Neural crest cell (in vitro differentiated cells): ENCODE measurements at places on chromosomes 16 and 17.

DNA sequence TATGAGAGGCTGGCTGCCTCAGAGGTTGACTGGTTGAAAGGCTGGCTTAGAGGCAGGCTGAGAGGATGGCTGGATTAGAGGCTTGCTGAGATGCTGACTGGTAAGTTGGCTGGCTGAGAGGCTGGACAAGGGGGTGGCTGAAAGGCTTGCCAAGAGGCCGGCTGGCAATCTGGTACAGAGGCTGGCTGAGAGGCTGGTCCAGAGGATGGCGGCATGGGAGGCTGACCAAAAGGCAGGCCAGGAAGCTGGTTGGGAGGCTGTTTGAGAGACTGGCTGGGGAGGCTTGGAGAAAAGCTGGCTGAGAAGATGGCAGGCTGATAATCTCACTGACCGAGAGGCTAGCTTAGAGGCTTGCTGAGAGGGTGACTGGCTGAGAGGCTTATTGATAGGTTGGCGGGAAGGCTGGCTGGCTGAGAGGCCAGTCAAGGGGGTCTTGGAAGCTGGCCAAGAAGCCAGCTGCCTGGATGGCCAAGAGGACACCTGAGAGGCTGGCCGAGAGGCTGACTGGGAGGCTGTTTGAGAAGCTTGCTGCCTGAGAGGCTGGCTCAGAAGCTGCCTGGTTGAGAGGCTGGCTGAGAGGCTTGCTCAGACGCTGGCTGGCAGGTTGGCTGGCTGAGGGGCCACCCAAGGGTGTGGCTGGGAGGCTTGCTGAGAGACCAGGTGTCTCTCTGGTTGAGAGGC, 34.2 kb upstream of the ACSM2B start:
- no peak overlapping the region for H3K4me3 ChIP-seq
- no peaks in the 10 kb centered on the region for H3K4me1 ChIP-seq
- no peaks in the 10 kb centered on the region for H3K36me3 ChIP-seq
- peaks cover 60% of the 10 kb centered on the region for H3K27me3 ChIP-seq

DNA sequence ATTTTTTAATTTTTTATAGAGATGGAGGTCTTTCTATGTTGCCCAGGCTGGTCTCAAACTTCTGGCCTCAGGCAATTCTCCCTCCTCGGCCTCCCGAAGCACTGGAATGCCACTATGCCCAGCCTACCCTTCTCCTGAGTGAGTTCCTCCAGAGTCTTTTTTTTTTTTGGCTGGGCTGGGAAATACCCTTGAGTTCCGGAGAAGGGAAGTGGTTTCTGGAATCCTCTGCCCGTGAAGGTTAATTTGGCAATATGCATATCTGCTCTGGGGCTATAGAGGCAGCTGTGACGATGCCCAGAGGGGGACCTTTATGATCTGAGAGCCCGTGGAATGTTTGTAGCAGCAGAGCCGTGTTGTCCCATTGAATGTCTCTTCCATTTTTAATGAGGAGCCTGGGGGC, 217.5 kb downstream of the RBFOX1 start:
- H3K27ac ChIP-seq = no peak overlapping the region
- H3K4me3 ChIP-seq = no peak overlapping the region
- H3K27me3 ChIP-seq = peaks cover 7% of the 10 kb centered on the region
- DNase-seq = no peak

- no peak for DNase-seq
- no peak overlapping the region for H3K4me3 ChIP-seq
- H3K27me3 ChIP-seq = no peaks in the 10 kb centered on the region
- no peaks in the 10 kb centered on the region for H3K36me3 ChIP-seq
- H3K27ac ChIP-seq = peak overlapping the region; percentile 57
Measured at GRCh38 chr17:3002538-3003295, 60.7 kb downstream of the OR1D5 start.

DNA sequence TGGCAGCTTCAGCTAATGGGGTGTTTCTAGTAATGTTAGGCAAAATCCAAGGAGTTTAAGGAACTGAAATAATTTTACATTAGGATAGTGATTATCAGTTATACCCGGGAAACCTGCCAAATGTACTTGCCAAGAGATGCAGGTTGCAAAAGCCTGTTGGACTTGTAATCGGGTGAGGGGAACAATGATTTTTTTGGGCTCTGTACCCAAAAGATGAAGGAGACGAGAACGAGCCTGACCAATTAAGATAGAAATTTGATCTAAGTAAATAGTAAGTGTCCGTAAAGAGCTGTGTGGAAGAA, 56.3 kb upstream of the ARL4D start:
- H3K36me3 ChIP-seq = peaks cover 11% of the 10 kb centered on the region
- H3K4me1 ChIP-seq = peaks cover 7% of the 10 kb centered on the region

DNA sequence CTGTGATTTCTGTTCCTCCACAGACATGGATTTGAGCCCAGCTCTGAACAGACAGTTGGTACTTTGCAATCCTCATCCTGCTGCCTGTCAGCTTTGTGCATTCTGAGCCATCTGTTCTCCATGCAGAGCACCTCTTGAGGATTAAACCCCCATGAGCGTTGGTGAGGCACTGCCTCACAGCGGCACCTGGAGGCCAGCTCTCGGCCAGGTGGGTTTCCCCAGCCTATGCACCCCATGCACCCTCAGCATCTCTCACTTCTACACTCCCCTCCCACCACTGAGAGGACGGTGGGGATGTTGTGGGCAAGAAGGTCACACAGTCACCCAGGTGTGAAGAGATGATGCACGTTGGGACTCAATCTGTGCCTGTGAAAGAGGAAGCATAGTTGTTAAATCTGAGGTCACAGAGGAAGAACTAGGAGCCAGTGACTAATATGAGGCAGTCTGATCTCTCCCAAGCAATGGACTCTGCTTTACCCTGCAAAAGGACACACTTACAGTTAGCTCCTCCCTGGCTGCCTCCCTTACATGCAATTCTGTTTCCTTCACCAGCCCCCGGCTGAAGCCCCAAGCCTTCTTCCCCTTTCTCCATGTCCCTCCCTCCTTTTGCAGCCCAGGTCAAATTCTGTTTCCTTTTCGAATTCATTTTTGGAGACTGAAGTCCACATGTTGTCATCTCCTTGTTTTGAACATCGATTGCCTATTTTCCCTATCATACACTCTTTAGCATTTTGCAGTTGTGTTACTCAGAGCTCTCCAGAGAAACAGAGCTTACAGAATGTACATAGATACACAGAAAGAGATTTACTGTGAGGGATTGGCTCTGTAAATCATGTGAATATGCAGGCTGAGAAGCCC, 58.5 kb downstream of the HS3ST3B1 start:
- DNase-seq = no peak
- H3K4me3 ChIP-seq = no peak overlapping the region
- H3K36me3 ChIP-seq = no peaks in the 10 kb centered on the region
- no peak overlapping the region for H3K27ac ChIP-seq
- H3K4me1 ChIP-seq = peaks cover 6% of the 10 kb centered on the region

DNA sequence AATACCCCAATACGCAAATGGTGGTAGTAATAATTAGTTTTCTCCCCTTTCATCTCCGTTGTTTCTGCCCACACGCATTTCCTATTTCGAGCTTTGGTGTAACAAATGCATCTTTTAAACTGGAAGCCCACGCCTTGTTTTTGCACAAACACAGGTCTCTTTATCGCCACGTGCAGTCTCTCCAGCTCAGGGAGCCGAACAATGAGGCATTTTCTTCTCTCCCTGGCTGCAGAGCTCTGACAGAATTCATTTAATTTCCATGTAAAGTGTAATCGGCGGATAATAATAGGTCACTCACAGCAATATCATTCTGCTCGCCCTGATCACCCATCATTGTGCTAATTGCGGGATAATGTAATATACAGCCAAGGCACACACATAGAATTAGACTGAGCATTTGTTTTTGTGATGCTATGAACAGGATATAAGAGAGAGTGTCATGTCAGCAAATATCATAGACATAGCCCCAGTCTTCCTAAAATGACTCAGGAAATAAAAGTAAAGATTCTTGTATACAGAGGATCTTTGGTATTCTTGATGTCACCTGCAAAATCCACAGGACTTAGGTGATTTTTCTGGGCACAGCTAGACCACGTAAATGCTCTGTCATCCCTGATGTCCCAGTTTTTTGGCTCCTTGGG, 452.6 kb upstream of the CDH11 start:
- H3K27ac ChIP-seq = no peak overlapping the region
- H3K4me3 ChIP-seq = no peak overlapping the region
- H3K4me1 ChIP-seq = peaks cover 23% of the 10 kb centered on the region
- peaks cover 31% of the 10 kb centered on the region for H3K27me3 ChIP-seq
